ENCODE measurements at places on chromosomes 4 and X.
A peak's percentile ranks its signal among the peaks of the same experiment; 100 is the strongest.

DNA sequence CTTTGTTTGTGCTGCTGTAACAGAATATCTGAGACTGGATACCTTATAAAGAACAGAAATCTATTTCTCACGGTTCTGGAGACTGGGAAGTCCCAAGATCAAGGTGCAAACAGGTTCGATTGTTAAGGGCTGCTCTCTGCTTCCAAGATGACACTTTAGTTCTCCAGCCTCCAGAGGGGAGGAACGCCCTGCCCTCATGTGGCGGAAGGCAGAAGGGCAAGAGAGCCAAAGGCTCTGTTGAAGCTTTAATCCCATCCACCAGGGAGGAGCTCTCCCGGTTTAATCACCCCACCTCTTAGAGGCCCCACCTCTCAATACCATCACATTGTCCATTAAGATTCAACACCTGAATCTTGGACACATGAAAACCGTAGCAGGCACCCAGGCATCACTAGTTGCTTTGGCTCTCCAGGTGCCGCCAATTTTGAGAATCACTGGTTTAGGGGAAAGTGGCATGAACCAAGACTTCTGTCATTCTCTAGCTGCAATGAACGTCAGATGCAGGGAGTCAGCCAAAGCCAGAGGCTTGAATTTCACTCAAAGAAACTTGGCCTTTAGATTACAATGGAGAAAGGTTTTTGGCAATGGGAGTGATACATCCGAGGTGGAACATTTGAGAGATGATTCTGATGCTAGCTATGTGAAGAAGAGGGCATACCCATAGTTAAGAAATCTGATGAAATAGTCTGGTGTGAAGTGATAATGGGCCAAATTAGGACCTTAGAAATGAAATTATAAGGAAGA is 15.7 kb downstream of the FHL1 start:
- no peak for DNase-seq

DNA sequence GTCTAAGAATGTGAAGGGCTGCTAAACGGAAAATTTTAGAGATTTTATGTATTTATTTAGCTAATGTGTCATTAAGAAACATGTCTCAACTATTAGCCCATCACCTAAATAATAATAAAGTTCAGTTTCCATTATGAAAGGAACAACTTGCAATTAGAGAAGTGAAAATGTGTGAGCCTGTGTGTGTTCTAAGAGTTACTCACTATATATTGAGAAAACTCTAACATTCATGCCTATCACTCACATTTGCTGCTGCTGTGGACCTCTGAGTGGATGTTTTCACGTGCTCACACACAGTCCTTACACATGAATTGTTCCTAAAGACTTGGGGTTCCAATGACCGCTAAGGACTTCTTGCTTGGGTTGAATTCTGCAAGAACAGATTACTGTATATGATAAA is 364.0 kb downstream of the TMA16 start:
- no peak for DNase-seq

- no peak for DNase-seq
These were observed 78.6 kb downstream of the CAMK2D start for GRCh38 chr4:113682730-113683537.

- DNase-seq: no peak
These were observed 139.3 kb downstream of the TLL1 start for GRCh38 chr4:166012129-166013030.

- DNase-seq: no peak
These were observed 190.4 kb downstream of the UNC5C start for GRCh38 chr4:95358421-95358820.

DNA sequence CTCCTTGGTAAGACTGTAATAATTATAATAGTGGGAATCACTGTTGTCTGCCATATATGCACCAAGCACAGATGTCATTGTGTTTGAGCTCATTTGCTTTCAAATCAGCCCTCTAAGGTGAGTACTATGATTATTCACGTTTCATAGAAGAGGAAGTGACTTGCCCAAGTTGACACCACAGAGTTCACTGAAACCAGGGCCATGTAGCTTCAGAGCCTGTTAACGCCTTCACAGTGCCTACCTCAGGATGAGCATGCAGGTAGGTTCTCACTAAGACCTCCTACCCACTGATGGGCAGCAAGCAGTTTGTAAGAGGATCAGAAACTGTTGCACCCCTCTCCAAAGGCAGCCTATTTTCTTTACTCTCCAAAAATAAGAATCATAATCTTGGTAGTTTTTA is 27.4 kb downstream of the TMPRSS11A start:
- DNase-seq: no peak

DNA sequence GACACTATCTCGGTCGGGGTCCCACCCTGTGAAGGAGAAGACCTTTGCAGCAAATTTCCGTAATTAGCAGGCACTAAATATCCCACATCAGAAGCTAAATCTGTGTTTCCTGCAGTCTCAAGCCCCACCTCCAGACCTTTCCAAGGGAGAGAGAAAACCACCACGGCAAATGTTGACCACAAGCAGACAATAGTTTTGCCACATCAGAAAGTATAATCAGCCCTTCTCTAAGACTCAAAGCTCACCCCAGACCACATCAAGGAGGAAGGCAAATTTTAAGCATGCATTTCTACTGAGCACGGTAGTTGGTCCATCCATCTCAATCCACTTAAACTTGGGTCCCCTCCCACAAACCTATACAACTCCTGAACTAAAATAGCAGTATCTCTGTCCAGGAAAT is 398.5 kb downstream of the GPM6A start:
- DNase-seq: no peak

DNA sequence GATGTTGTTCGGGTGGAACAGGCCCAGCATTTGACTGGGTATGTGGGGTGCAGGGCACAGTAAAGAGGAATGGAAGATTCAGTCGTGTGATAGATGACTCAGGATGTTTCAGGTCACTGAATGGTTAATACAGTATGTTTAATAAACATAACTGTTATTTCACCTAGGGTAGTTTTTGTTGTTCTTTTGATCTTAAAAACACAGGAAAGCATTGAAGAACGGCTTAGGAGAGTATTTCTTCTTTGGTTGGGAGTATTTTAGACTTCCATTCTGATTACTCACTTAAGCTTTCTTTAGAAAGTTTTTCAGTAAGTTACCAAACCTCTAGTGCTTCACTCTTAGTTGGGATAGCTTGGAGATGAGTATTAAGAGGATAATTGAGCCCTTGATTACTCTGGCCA is 62.3 kb downstream of the STAG2 start:
- DNase-seq: no peak

GRCh38 chrX:9530848-9531274 is 66.0 kb downstream of the TBL1X start:
- DNase-seq: peak; percentile 70

DNA sequence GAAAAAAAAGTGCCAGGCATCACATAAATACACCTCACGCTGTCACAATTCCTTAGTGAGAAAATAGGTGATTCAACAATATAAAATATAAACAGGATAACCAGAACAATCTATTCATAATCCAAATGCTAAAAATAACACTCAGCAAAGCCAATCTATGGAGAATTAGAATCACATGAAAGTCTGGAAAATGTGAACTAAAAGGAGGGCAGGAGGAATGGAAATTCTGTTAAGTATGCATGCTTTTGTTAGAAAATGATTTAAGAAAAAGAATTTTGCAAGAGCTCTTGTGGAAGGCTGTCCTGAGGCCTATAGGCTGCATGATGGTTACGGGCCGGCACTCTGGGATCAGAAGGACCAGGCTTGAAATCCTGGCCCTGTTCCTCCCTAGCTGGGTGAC is 70.6 kb upstream of the PROM1 start:
- DNase-seq: no peak

GRCh38 chr4:6889101-6889735 is 20.4 kb upstream of the TBC1D14 start:
- no peak for DNase-seq

GRCh38 chrX:48451708-48452107 is 18.4 kb downstream of the SLC38A5 start:
- no peak for DNase-seq

DNA sequence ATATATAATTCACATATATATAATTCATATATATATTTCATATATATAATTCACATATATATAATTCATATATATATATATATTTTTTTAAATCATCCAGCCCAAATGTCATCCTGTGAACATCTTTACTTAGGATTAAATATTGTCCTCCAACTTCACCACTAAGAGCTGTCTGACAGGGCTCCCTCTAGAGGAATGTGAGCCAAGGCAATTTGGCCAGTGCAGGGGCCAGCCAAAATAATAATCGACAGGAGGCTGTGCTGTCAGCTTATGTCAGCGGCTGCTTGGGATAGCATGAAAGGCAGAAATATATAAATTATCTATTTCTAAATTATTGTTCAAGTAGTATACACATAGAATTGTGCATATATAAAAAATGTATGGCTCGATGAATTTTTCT is 29.5 kb downstream of the EGFL6 start:
- no peak for DNase-seq

GRCh38 chr4:38514465-38515146 is 149.4 kb upstream of the KLF3 start:
- no peak for DNase-seq

DNA sequence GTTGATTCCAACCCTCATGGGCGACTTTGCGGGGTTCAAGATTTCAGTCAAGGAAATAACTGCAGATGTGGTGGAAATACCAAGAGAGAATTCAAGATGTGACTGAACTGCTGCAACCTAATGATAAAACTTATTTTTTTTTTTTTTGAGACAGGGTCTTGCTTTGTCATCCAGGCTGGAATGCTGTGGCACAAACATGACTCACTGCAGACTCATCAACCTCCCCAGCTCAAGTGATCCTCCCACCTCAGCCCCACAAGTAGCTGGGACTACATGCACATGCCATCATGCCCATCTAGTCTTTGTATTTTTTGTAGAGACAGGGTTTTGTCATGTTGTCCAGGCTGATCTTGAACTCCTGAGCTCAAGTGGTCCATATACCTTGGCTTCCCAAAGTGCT is 19.5 kb upstream of the WDFY3 start:
- DNase-seq: no peak

- DNase-seq: no peak
These were observed 67.0 kb downstream of the GPC3 start for GRCh38 chrX:133918361-133918771.

- DNase-seq: no peak
These were observed 24.6 kb downstream of the KDM6A start for GRCh38 chrX:44897539-44897938.

DNA sequence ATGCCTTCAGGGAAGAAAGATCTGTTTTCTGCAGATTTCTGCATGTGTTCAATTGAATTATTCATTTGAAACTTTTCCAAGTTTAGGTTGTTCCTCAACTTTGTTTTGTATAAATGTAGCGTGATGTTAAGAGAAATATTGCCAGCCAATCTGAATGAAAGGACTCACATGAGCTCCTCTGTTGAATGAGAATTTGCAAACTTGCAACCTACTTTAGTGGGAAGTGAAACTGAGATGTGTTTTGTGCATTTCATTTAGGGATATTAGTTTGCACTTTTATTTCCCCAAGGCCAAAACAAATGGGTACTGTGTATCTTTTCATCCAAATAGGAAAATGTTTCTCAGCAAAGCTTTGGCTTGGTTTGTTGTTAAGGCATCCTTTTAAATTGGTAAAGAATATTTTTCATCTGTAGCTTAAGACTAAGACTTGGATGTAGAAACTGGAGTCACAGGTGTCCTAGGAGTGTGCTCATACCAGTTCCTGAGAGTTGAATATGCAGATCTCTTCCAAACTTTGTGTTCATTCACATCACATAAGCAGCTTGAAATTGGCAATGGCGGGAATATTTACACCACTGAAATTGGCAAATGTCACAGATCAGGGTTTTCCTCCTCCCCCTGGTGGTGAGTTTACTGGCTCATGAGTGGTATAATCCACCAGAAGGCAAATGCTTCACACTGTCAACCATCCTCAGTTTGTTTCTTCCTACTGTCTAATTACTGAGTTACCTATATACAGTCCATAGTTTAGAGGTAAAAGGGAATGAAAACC is 193.6 kb upstream of the BANK1 start:
- DNase-seq: no peak

DNA sequence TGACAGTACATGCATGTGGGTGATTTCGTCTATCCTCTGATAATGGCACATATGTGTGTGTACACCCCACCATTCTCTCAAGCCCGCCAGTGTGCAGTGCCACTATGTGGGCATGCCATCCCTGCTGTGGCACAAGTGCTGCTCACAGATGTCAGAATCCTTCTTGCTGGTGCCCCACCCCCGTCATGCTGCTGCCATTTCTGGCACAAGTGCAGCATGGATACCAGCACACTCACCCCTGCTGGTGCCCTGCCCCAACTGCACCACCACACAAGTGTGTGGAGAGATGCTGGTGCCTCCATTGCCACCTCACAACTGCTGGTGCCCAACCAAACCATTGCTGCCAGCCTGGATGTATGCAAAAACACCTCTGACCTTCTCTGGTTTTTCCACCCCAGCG is 1133.8 kb downstream of the TECRL start:
- no peak for DNase-seq

- peak; percentile 63 for DNase-seq
These were observed 639.7 kb downstream of the TRIML1 start for GRCh38 chr4:188778905-188779304.

DNA sequence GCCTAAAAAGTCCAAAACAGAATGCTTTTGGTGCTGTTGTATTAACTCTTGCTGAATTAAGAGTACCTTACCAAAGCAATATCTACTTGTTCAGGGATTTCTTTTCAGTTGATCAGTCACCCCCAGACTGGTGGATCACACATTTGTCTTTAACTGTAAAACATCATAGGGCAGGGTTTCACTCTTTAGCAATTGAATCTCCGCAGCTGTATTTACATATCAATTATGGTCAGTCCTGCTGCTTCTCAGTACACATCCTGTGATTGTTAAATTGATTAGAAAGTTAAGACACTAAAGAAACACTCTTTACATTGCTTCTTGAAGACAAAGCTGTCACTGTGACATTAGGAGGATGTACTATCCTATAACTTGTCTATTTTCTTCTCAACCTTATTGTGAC is 277.1 kb upstream of the ADGRL3 start:
- no peak for DNase-seq
